ENCODE measurements at places on chromosomes 2 and 18.
A peak's percentile ranks its signal among the peaks of the same experiment; 100 is the strongest.

DNA sequence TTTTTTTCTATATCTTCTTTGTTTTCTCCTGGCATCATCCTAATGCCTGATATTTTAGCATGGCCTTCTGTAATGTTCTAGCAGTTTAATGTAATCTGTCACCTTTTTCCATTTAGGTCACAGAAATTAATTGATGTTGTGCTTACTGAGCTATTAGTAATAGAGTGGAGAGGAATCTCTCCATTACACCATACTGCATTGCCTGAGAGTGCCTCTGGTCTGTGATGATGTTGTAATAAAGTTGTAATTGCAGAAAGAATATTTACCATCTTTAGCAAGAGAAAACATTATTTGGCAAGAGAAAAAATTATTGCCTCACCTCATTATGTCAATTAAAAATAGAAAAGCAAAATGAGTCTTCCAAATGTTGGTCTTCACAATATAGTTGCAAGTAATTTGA, 213.2 kb downstream of the KCNJ3 start:
- DNase-seq, result no peak

- peak; percentile 49 for DNase-seq
These were observed 1.1 kb upstream of the NAPG start for GRCh38 chr18:10524507-10525370.

DNA sequence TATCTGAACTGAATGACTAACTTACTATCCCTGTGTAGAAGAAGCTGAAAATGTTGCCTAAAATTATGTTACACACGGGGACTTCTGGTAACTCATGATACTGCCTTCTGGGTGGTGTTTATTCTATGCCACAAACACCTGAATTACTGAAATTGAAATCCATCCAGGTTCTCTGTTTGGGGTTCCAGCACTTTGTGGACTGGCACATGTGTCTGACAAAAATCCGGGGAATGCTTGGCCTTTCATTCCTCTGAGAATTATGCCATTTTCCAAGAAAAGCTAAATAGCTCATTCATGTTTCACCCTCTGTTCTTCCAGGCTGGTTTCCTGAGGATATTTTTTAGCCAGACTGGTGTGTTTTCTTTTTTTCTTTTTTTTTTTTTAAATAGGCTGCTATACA, 59.5 kb upstream of the POU3F3 start:
- DNase-seq, result no peak

GRCh38 chr2:70986499-70987189, 8.0 kb downstream of the TEX261 start:
- DNase-seq, result no peak

DNA sequence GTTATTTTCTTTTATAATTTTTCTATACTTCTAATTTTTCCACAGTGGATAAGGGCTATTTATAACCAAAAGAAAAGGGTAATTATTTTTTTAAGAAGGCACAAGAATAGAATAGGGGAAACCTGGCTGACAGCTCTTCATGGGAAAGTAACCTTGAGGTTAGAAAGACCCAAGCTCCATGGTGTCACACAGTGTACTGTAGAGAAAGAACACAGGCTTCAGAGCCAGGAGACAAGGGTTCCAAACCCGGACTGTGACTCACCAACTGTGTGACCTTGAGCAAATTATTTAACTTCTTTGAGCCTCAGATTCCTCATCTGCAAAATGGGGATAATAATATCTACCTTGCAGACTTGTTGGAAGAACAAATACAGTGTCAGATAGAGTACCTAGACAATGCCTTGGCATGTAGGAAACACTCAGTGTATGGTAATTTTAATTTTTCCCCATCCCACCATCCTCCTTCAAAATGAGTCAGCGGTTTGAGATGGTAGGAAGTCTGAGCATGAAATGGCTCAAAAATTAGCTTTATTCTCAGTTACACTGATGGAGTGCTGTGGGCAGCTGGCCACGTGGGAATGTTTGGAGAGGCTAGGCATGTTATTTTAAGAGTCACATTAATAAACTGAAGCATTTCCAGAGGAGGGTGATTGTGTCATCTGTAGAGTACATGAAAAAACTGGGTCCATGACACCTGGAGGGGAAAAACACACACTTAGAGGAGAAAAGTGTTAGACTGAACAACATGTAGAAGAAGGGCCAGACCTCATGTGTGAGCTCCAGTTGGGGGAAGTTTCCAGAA, 36.7 kb downstream of the TMEM37 start:
- DNase-seq, result no peak

DNA sequence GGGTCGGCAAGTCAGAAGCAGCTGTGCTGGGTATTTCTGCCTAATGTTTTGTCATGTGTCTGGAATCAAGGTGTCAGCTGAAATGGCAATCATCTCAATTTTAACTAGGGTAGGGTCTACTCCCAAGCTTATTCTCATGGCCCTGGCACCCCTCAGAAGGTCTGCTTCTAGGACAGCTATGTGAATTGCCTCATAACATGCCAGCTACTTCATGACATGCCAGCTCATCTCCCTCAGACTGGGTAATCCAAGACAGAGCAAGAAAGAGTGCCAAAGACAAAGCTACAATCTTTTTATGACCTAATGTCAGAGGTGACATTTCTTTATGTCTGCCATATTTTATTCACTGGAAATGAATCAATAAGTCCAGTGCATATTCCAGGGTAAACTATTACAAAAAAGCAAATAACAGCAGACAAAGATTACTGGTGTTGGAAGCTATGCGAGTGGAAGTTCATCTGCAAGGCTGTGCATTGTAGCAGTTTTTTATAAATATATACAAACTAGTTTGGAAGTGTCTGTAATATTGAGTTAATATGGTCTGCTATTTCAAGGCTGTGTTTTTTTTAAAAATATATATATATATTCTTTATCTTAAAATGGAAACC, 153.3 kb downstream of the FSIP2 start:
- DNase-seq, result no peak

- DNase-seq, result no peak
These were observed 34.1 kb downstream of the NOL10 start for GRCh38 chr2:10655499-10656225.

- no peak for DNase-seq
These were observed 264.8 kb upstream of the KLHL29 start for GRCh38 chr2:23120161-23120560.

GRCh38 chr18:31217038-31217849, 54.6 kb upstream of the DSC1 start:
- no peak for DNase-seq

DNA sequence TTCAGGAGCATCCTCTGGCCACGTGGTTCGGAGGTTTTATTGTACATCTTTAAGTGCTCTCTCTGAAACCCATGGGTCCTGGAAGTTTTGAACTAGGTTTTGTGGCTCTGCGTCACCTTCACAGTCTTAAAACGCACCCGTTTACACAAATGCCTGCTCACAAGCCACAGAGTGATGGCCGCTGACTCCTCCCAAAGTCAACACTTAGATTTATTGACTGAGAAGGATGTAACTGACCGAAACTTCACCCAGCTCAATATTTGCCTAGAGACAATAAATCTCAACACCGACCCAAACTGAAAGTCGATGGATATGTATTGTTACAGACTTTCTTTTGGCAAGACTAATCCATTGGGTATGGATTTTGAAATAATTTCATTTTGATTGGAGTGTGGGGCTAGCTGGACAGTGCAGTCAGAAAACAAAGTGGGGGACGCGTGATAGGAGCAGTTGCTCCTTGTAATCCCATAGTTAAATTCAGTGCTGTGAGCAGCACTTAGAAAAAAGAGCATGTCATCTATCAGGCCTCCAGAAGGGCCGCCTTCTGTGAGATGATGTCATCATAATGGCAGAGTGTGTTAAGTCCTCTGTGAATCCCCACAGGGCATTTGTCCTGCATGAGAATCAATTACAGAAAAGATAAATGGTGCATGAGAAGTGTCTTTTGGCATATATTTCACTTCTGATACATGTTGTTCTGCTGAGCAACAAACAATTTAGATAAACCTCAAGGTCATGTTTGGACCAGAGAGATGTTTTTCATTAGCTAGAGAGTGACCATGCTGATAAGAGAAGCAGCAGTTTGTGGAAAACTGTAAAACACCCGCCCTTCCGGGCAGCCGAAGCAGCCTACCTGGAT, 183.7 kb downstream of the INO80D start:
- DNase-seq, result no peak

DNA sequence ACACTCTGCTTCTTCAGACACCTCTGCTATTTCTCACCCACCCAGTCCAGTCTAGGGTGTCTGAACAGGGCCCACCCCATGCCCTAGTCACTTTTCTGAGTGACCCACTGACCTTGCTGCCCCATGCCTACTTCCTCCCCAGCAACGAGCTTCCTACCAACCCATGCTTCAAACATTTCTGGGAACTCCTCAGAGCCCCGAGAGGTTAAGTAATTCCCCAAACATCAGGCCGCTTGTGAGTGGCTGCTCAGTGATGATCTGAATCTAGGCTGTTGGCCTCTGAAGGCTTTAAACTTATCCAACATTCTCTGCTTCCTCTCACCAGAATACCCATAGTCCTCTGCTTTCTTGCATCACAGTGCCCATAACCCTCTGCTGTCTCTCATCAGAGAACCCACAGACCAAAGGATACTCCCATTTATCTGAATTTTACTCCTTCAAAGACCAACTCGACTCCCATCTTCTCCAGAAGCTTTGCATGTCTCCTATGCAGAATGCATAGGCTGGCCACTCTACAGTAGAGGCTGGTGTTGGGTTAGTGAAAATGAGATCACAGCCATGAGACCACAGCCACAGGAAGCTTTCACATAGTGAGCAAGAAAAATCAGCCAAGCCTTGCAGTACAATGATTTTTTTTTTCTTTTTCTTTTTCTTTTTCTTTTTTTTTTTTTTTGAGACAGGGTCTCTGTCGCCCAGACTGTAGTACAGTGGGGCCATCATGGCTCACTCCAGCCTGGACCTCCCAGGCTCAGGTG, 309.5 kb upstream of the LYPD1 start:
- DNase-seq, result no peak

GRCh38 chr2:236171181-236171679, 3.0 kb upstream of the GBX2 start:
- DNase-seq, result no peak

DNA sequence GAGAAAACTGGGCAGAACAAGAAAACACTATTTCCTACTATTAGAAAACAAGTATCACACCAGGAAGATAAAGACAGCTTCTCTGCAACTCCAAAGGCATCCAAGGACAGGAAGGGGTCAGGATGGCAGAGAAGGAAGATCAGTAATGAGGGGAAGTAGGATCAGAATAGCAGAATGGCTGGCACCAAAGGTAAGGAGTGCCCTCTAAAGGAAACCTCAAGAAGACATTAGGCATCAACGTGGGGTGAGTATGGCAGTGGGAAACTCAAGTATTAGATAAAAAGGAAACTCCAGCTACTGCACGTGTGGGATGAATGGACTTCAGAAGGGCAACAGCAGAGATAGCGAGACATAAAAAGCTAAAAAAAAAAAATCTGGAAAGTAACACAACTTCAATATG, 25.9 kb downstream of the HDLBP start:
- DNase-seq, result no peak

DNA sequence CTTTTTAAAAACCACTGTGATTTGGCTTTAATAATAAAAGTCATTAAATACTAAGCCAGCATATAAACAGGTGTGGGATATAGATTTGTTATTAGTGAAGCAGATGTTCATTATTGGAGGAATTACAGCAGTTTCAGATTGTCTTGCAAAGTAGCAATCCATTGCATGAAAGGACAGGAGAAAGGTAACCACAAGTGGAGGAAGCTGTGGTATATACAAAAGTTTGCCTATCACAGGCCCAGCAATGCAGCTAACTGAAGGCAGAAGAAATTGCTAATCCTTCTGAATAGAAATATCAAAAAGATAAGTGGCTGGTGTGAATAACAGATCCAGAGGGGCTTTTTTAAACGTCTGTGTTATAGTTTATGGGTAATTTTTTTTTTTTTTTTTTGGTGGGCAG, 199.4 kb downstream of the ZNF385B start:
- DNase-seq, result no peak

DNA sequence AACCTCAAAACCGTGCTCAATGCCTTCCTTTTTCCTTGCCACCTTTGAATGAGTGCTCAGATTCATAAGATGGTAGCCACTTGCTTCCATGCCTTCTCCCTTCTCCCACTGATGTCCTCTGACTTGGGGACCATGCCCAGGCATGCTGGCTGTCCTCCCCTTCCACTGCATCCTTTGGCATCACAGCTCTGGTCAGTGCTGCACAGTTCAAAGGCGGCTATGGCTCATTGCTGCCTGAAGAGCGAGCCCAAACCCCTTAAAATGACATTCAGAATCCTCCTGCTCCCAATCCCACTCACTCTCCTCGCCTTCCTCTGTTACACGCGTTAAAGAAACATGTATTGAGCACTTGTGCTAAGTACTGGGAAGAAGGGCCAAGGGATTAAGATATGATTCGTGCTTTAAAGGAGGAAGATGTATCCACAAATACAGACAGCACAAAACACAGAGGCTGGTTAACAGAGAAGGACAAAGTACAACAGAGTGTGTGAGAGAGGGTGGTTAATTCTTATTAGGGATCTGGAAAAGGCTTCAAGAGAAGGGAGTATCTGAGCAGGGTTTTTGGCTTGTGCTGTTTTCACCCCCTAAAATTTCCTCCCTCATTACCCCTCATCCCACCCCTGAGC, 81.8 kb downstream of the CERKL start:
- no peak for DNase-seq

- no peak for DNase-seq
These were observed 55.3 kb downstream of the TSHZ1 start for GRCh38 chr18:75265872-75266271.

- no peak for DNase-seq
These were observed 193.7 kb downstream of the INO80D start for GRCh38 chr2:205892251-205892655.

- DNase-seq, result peak; percentile 64
These were observed 1690.4 kb upstream of the SLC39A10 start for GRCh38 chr2:193966590-193966989.

- no peak for DNase-seq
These were observed 54.8 kb downstream of the ZNF407 start for GRCh38 chr18:74652392-74652988.

DNA sequence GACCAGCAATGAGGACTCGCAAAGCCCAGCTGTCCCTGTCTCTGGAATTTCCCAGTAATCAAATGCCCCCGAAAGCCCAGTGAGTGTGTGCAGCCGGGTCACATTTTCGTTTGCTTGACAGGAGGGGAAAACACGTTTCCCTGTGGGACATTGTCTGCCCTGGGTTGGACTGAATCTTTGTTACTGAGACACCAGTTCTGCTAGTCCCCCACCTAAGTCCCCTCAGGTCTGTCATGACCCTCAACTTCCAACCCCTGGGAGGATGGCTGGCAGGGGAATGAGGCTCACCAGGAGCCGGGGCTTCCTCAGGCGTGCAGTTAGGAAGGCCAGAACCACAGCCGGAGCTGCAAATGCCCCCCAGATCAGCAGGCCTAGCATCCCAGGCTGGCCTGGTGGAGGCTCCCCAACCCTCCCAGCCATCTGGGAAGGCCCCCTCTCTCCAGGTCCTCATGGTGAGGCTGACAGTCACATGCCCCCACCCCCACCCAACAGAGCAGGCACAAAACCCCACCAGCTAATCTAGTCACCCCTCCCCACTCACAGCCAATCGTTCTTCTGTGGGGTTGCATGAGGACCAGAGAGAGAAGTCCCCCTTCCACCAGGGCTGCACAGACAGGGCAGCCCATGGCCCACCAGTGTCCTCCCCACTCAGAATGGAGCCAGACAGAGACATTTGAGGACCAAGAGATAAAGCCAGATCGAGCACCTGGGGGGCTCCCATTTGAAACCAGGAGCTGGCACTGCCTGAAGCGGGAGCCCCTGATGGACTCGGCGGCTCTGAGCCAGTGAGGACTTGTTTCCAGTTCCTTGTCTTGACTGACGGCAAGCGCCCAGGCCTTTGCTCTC, 33.6 kb downstream of the CYP26B1 start:
- no peak for DNase-seq

Data from MG63 (cell line).